ENCODE measurements at places on chromosomes 7 and 10.

- no peak for DNase-seq
These were observed 21.8 kb downstream of the NET1 start for GRCh38 chr10:5434017-5434753.

GRCh38 chr7:3753868-3754267 is 452.8 kb downstream of the SDK1 start:
- no peak for DNase-seq

- DNase-seq = no peak
These were observed 56.9 kb downstream of the SORBS1 start for GRCh38 chr10:95504246-95504691.

DNA sequence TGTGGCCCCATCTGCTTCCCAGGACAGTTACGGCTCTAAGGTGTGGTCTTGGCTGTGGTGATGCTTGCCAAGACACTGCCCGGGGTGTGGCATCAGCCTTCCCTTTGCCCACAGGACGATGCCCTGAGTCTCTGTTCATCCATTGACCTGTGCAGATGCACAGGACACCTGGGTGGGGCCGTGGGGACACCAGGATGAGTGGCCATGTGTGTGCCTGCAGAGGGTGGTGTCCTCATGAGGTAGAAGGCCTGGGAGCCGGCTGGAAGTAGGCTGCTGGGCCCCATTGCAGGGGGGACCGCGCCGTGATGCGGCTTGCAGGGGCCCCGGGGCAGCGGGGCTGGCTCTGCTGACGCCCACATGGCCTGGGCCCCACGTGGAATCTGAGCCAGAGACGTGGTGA is 22.4 kb upstream of the PWWP2B start:
- DNase-seq = no peak

- DNase-seq = no peak
These were observed 25.8 kb downstream of the ASZ1 start for GRCh38 chr7:117401293-117402002.

DNA sequence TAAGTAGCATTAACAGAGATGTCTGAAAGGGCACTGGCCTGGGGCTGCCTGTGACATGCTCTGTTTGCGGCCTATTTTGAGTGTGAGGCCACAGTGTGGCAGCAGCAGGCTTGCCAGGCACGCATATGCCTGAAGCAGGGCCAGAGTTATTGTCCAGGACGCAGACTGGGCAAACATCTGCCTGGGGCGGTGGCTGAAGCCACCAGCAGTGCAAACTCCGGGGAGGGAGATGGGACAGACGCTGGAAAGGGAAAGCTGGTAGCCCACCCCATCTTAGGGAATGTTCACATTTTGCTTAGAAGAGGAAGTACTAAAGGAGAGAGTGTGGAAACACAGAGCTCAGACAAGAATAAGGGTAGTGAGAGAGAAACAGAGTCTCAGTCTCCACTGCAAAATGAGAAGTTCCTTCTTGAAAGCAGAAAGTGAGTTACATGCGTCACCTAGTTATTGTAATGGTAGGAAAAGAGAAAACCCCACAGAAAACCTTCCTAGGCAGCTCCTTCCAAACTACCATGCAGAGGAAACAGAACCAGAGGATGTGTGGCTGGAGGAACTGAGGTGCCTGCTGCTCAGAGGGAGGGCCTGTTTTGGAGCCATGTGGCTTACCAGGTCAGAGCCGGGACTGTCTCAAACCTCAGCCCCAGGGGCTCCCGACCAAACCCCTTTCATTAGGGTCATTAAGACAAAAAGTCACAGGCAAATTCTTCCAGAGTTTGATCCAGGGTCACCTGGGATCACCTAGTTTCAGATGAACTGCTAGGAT is 14.5 kb downstream of the AKR1B1 start:
- DNase-seq = no peak

DNA sequence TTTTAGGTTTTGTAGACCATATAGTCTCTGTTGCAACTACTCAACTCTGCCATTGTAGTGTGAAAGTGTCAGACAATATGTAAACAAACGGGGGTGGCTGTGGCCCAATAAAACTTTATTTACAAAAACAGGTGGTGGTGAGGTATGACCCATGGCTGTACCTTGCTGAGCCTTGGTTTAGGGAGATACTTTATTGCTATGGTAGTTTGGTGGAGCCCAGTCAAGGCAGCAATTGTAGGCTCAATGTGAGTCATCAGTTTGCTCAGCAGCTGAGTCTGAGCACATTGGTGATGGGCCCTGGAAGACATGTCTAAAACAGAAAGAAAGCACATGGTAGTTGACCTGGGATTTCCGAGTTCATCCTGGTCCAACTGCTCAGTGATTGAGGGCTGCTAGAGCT is 242.5 kb downstream of the REEP3 start:
- DNase-seq = no peak

GRCh38 chr7:136053689-136054485 is 76.7 kb upstream of the MTPN start:
- DNase-seq = no peak

GRCh38 chr10:86659721-86660453 is 5.5 kb downstream of the OPN4 start:
- DNase-seq = no peak

DNA sequence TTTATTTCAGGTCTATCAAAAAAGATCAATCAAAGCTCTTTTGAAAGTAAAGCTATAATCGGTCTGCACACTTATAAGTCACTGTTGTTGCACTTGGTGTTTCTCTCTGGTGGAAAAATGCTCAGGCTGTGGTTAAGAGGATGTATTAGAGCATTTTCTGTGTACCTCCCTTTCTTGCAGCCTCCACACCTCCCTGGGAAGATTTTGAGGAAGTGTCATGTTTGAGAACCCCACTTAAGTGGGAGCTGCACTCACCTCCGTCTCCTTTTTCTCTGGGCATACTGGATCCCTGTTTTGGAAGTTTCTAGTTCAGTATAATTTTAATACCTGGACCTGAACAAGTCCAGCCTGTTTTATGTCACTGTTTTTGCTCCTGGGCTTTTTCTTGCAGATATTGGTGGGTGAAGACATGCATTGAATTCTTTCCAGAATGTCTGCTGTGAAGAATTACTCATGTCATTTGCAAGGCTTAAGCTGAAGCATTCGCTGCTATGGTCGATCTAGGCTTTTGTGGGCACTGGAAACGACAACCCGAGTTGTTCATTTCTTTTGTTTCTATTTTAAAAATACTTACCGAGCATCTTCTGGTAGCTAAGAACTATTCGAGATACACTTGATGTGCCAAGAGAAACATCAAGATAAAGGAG is 36.6 kb downstream of the TCF7L2 start:
- DNase-seq = no peak

GRCh38 chr7:122206985-122207384 is 62.9 kb upstream of the AASS start:
- no peak for DNase-seq

DNA sequence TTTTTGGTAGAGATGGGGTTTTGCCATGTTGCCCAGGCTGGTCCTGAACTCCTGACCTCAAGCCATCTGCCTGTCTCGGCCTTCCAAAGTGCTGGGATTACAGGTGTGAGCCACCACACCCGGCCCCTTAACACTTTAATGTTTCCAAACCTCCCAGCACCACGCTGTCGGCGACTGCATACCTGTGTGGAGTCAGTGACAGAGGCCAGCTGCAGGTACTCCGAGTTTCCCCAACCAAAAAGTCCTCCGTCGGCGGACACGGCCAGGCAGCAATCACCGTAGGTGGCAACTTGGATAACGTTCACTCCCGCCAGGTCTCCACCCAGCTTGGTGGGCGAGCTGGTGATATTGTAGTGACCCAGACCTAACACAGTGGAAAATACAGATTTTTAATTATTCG is 15.2 kb downstream of the RCC1L start:
- no peak for DNase-seq

- DNase-seq = no peak
These were observed 194.4 kb downstream of the RELN start for GRCh38 chr7:103795107-103795506.

DNA sequence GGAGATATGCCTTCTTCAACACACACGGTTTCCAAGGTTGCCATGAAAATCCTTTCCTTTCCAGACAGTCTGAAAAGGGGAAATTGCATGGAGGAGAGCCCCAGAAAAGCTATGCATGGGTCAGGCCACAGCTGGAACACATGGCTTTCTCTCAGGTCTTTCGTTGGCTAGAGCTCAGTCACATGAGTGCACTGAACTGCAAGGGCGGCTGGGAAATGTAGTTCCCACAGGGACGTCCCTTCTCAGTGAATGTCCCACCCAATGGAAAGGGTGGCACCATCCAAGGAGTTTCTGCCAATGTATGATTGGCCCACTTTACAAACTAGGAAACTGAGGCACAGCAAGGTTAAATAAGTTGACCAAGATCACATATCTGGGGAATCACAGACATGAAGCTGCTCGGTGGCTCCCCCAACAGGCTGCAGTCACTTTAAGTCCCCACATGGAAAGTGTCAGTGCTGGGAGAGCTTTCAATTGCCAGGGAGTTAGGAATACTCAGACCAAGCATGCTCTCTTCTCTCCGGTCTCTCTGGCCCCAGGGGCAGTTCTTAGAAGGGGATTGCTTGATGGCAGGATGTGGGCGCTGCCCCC is 571.3 kb downstream of the GLRX3 start:
- no peak for DNase-seq

- no peak for DNase-seq
These were observed 107.5 kb upstream of the AKR1E2 start for GRCh38 chr10:4718544-4718943.

GRCh38 chr10:96342402-96342801 is 16.4 kb downstream of the OPALIN start:
- no peak for DNase-seq

- no peak for DNase-seq
These were observed 12.3 kb downstream of the GATA3 start for GRCh38 chr10:8066797-8067196.

GRCh38 chr10:78893217-78893616 is 175.5 kb upstream of the ZMIZ1 start:
- DNase-seq = no peak

DNA sequence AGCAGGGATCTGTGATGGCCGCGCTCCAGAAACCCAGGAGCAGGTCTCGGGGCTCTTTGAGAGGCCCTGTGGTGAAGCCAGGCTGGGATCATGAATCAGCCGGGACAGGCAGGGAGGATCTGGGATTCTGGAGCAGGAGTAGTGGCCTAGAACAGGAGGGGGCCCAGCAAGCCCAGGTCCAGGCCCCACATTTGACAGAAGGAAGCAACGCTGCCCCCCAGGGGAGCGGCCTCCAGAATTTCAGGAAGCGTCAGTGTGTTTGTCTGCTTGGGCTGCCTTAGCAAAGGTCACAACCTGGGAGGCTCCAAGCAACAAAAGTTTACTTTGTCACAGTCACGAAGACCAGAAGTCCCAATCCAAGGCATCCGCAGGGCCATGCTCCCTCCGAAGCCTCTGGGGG is 36.8 kb downstream of the CLRN3 start:
- no peak for DNase-seq

DNA sequence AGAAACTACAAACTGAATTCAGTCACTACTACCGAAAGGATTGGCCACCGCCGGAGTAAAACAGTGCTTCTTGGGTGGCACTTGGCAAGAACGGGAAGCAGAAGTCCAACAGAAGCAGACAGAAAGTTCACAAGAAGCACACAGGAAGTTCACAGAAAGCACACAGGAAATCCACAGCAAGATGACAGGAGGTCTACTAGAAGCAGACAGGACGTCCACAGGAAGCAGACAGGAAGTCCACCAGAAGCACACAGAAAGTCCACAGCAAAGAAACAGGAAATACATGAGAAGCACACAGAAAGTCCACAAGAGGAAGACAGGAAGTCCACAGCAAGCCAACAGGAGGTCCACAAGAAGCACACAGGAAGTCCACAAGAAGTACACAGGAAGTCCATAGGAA is 399.2 kb upstream of the AUTS2 start:
- no peak for DNase-seq

GRCh38 chr7:16561943-16562342 is 35.3 kb downstream of the LRRC72 start:
- DNase-seq = no peak

DNA sequence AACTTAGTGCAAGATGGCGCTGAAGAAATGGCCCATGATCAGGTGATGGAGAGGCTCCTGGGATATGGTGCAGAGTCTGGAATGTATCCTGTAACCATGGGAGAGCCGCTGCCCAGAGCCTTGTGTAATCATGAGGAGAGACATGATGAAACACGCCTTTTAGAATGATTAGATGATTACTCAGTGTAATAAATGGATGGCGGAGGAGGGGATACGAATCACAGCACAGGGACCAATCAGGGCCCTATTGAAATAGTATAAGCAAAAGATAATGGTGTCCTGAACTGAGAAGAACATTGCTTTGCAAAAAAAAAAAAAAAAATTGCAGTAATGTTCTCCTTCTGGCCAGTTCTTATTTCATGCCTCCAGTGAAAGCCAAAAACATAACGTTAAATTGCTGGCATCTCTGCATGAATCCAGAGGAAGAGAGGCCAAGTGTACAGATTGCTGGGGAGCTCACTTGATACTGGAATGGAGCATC is 668.5 kb upstream of the AUTS2 start:
- DNase-seq = no peak

- DNase-seq = no peak
These were observed 3.7 kb upstream of the SPACDR start for GRCh38 chr7:100467638-100468373.

DNA sequence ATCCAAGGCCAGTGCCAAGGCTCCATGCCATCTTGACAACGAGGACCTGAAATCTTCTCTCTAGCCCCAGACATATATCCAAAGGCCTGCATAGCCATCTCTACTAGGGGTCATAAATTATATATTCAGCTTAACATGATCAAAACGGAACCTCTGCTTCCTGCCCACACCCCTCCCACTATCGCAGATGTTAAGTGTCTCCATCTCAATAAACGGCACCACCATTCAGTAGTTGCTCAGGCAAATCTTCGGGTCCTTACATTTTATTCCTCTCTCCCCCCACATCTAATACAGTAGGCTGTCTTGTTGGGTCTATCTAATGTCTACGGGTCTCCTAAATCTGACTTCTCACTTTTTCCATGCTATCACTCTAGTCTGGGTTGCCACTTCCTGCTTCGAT is 201.1 kb upstream of the PLXNA4 start:
- no peak for DNase-seq
